Adipocyte (in vitro differentiated cells): ENCODE measurements at places on chromosomes 16 and 17.

DNA sequence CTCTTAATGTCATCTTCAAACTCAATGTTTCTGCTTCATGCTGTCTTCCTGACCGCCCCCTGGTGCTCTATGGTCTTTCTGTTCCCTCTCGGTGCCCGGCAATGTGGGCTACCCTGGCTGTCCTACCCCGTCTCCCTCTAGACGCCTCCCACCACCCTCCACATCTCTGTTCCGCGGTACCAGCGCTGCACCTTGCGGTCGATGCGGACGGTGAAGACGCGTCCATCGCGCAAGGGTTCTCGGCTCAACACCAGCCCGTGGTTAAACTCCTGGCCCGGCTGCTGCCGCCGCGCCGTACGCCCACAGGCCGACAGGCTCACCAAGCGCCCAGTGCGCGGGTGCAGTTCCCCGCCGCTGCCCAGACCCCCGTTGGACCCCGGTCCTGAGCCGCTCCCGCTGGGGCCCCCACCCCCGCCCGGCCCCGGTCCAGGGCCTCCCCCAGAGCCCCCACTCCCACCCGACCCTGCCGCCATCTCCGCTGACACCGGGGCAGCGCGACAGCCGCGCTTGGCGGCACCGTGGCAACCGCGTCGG, at the start of gene NEURL4:
Gene NEURL4 (minus strand): TSS at position 496 of the 534 bp plus-strand sequence. CDS start 23 bp downstream, at position 473.
- peak; percentile 73 for DNase-seq

DNA sequence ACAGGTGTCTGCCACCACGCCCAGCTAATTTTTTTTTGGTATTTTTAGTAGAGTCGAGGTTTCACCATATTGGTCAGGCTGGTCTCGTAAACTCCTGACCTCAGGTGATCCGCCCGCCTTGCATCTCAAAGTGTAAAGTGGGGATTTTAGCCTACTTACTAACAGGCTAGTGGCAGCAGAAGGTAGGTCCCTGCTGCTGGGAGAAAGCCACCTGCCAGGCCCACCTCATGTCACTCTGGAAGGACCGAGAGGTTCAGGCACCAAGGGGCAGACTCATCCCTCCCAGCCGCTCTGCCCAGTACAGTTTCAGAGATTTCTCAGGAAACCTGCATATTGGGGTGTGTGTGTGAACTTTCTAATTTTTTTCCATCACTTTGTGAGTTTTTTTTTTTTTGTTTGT, 2.1 kb upstream of the RCVRN start:
- no peak for DNase-seq

DNA sequence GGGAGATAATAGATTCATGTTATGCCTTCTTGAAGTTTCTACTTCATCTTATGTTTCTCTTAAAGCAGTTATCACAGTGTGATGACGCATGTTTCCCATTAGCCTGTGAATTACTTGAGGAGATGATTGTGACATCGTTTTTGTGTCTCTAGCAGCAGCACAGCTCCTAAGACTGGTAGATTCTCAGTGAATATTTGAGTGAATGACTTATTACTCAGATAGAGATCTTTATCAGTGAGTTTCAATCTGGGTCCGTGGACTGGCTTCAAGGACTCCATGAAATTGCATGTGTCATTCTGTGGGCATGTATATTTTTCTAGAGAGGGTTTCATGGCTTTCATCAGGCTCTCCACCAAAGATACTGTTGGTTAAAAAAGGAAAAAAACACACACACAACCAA, 29.9 kb downstream of the YPEL2 start:
- DNase-seq: peak; percentile 97

DNA sequence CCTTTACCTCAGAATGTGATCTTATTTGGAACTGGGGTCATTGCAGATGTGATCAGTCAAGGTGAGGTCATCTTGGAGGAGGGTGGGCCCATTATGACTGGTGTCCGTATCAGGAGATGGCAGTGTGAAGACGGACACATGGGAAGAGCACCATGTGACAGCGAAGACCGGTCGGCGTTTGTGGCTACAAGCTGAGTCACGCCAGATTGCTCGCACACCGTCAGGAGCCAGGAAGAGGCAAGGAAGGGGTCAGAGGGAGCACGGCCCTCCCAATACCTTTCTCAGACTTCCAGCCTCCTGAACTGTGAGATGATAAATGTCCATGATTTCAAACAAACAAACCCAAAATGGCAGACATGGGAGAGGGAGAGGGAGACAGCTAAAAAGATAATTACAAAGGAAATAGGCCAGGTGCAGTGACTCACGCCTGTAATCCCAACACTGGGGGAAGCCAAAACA, 13.2 kb downstream of the STARD3 start:
- DNase-seq: no peak

DNA sequence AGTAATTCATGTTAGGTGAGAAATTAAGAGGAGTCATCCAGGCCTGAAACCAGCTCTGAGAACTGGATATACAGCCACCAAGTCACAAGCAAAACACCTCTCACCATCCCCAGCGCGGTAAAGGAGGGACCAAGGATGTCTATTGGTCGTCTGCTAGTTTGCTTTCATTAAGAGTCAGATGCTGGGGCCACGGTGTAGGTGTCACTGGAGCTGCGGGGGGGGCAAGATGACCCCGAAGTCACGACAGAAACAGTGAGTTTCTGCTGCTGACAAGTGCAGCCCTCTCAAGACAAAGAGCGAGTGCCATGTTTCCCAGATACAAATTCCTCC, 790 bp downstream of the NCBP3 start:
- peak; percentile 53 for DNase-seq

GRCh38 chr16:83914091-83914710, 15.3 kb downstream of the MLYCD start:
- no peak for DNase-seq

DNA sequence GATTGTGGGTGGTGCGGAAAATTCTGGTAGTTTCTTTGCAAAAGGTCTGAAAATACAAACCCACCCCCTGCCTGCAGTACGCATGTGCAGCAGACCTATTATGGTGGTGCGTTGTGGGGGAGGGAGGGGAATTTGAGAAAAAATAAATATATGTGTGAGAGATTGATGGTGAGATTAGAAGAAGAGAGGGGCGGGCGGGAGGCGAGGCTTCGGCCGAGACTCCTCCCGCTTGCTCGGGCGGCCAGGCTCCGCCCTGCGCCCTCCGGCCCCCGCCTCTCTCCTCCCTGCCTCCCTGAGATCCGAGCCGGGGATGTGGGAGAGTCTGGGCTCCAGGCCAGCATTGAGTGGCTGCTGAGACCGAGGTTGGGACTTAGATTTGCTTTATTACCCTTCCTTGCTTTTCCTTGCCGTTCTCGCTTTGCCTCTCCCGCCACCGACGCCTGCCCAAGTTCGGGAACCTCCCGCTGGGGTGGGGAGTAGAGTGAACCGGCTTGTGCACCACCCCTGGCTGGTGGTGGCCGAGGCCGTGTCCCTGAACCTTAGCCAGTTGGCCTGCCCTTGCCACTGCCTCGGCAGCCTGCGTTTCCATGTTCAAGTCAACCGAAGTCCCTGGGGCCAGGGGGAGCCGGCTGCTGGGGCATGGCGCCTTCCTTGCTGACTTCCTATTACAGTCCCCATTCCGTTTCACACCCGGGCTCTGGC, 956 bp upstream of the CHD3 start:
- peak; percentile 98 for DNase-seq

DNA sequence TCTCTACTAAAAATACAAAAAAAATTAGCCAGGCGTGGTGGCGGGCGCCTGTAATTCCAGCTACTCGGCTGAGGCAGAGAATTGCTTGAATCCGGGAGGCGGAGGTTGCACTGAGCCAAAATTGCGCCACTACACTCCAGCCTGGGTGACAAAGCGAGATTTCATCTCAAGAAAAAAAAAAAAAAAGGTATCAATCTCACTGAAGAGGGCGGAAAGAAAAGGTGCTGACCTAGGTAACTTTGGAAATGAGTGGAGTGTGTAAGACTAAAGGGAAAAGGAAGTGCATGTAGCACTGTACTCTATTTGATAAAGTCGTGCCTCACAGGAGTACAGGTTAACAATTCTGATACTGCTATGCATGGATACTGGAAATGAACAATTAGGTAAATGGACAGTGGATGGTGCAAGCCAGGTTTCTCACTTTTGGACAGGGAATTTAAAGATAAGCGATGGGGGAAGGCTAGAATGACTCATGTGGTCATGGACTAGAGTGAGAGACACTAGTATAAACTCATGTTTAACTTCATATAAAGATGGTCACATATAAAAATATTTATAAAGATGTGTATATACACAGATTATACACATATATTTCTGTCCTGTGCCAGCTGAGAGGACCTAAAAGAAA, 142.9 kb downstream of the CDK5R1 start:
- DNase-seq: no peak

- DNase-seq: no peak
Measured at GRCh38 chr16:50285406-50286003, 19.2 kb downstream of the ADCY7 start.

DNA sequence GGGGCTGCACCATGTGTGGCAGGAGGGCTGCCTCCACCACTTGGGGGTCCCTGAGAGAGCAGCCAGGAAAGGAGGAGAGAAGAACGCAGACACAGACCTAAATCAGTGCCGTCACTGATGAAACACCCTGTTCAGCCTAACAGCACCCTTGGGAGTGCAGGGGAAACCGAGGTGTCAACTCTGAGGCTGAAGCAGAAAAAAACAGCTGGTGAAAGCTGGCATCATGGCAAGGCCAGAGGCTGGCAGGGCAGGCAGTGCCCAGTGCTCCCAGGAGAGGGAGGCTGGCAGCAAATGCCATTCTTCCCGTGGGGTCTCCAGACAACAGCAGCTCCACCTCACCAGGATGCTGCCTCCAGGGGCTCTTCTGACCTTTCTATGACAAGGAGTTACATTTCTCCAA, 23.1 kb downstream of the SPHK1 start:
- DNase-seq: no peak

DNA sequence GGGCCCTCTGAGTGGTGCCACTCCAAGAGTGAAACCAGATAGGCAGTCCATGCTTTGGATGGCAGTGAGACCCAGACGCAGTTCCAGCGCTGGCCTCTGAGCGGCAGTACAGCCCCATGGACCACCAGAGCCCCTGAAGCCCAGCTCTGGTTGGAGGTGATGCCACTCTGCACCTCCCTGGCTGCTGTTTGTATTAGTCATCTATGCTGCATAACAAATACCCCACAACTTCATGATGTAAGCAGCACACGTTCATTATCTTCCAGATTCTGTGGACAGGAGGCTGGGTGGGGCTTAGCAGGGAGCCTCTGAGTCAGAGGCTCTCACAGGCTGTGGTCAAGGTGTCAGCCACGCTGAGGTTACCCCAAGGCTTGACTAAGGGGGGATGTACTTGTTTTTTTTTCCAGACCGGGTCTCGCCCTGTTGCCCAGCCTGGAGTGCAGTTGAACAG, 5.1 kb upstream of the NME4 start:
- peak; percentile 53 for DNase-seq

- no peak for DNase-seq
Measured at GRCh38 chr16:87276091-87276701, 41.0 kb downstream of the C16orf95 start.

DNA sequence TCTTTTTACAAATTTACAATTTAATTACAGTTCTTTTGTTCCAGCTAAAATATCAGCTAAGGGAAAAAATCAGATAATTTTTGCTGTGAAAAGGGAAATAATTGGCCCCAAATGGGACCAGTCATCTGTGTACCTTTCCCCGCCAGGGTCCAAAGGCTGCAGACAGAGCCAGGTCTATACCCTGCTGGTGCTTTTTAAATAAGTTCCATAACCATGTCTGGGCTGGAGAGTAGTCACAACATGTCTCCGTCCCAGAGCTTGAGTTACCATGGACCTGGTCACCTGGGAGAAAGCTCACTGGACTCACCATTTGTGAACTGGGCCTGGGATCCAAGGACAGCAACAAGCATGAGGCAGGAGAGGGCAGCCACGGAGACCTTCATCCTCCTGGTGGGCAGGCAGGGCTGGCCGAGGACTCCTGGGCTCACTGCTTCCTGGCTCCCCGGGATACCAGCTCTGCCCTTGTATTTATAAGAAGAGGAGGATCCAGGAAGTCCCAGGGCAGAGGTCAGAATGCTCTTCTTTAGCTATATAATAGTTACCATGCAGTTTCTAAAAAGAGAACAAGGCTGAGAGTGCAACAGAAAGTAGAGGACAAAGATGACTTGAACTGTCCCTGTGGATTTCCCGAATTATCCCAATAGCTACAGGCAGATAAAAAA, at the start of gene CCL15:
Gene CCL15 (minus strand): TSS at position 444 of the 662 bp plus-strand sequence. CDS start 61 bp downstream, at position 383.
- no peak for DNase-seq

GRCh38 chr17:62696726-62697490, 69.4 kb downstream of the MRC2 start:
- DNase-seq: no peak

- DNase-seq: peak; percentile 42
Measured at GRCh38 chr16:53672461-53672860, 31.2 kb downstream of the RPGRIP1L start.

DNA sequence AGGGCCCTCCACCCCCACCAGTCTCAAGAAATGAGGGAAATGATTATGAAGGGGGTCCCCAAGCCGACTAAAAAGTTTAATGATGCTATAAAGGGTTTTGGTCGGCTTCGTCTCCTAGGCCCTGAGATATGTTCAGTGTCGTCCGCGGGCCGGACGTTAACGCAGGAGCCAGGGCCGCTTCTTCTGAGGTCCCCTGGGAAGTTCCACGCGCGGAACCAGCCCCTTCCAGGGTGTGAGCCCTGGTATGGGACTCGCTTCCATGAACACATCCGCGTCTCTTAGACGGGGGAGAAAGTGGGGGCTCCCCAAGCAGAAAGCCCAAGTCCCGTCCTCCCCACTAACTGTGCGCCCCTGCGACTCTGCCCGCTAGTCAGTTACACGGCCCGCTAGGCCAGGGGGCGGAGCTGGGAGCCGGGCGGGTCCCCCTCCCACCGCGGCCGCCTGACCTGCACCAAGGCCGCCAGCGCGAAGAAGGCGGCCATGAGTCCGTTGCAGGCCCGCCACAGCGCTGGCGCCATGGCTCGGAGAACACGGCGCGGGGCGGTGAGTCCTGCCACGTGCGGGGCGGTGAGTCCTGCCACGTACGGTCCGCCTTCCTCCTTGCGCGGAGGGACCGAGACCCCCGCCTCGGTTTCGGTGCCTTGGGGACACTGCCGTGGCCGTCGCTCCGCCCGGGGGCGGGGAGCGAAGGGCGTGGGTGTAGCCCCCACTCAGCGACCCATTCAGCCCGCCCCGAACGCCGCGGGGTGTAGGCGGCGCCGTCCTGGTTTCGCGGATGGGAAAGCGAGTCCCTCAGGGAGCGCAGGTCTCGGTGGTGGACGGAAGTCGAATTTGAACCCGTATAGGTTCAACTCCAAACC, at the start of gene TMEM220:
Gene TMEM220 (minus strand): TSS at position 690 of the 860 bp plus-strand sequence. CDS start 172 bp downstream, at position 518.
- DNase-seq: peak; percentile 85

GRCh38 chr17:4969047-4969550, 1.5 kb upstream of the SPAG7 start:
- DNase-seq: peak; percentile 96

GRCh38 chr17:29827179-29827578, 102.8 kb downstream of the SSH2 start:
- peak; percentile 27 for DNase-seq

DNA sequence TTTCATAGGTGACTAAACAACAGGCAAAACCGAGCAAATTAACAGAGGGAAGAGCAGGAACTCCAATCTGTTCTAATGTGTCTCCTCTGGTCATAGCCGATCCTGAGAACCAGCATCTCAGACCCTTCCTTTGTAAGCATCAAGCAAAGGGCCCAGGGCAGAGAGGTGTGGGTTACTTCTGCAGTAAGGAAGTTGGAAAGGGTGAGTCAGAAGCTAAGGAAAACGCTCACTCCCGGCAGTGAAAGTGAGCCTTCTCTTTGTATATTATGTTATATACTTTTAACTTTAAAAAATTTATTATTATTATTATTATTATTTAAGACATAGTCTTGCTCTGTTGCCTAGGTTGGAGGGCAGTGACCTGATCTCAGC, 77.7 kb downstream of the MRM3 start:
- no peak for DNase-seq

- DNase-seq: no peak
Measured at GRCh38 chr16:70438585-70438968, 323 bp downstream of the ST3GAL2 start.

- no peak for DNase-seq
Measured at GRCh38 chr17:77227461-77228240, 86.9 kb downstream of the SEC14L1 start.

GRCh38 chr17:67491009-67491680, 114.1 kb downstream of the PITPNC1 start:
- DNase-seq: peak; percentile 99
